ENCODE measurements at places on chromosomes 4 and X.

DNA sequence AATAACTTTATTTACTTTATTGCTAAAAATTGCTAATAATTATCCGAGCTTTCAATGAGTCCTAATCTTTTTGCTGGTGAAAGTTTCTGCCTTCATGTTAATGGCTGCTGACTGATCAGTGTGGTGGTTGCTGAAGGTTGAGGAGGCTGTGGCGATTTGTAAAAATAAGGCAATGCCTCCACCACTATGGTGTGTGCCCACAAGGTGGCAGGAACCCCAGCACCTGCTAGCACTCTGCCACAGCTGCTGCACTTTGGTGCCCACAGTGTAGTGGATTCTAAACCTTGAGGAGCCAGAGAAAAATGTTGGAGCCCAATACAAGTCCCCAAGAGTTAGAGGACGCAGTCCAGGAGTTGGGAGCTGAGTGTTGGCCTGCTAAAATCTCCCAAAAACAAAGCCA lies 1237.1 kb downstream of the PCDH19 start:
- DNase-seq = no peak

DNA sequence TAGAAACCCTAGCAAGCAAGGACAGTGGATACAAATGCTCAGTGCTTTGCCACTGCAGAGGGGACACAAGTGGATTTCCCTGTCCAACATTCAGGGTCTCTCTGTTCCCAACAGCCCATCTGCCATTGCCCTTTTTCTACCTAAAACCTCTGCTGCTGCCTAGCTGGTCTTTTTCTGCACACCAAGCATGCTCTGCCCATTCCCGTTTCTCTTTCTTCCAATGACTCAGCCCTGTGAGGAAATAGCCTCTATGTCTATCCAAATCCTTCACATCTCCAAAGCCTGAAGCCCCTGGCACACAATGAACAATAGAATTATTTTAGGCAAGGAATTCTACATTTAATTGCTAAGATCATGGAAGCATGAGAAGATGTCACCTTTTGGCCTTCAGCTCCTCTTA lies 5.7 kb upstream of the AMELX start:
- DNase-seq = no peak

DNA sequence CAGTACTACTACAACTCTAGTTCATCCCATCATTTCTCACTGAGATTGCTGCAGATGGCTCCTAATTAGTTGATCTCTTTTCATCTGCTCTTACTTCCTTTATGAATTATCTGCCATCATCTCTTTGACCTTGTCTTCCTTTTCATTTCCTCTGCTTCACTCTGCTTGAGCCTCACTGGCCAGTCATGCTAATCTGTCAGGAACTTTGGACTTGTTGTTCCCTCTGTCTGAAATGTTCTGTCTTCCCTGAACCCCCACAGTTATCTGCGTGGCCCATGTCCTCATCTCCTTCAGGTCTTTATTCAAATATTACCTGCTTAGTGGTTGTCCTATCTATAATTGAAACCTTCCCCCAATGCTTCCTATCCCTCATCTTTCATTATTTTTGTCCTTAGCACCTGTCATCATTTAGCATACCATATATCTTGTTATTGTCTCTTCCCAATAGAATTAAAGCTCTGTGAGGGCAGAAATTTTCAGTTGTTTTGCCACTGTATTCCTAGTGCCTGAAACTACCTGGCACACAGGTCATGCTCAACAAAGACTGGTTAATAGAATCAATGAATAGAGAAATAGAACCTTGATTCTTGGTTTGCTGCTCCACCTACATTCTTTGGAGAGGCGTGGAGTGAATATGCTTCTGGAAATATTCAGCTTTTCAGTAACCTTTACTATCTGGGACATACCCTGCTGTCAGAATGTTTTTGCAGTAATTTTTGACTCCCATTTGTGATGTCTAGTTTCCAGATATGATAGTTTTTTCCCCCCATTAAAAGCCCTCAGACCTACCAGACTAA lies 5.0 kb downstream of the SLC4A4 start:
- DNase-seq = no peak

DNA sequence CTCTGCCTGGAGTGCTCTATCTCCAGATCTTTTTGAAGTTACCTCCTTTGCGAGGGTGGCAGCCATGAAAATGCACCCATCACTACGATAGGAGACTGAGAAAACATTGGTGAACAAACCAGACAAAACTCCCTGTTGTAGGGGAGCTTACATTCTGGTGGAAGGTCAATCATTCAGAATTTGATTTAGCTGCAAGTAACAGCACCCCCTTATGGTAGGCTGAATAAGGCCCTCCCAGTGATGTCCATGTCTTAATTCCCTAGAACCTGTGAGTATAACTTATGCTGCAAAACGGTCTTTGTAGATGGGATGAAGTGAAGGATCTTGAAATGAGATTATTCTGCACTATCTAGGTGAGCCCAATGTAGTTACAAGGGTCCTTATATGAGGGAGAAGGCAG lies 5.6 kb upstream of the TEC start:
- no peak for DNase-seq

- DNase-seq = no peak
These were observed 9.0 kb upstream of the TSPYL2 start for GRCh38 chrX:53073115-53073586.

GRCh38 chrX:143306991-143307937 lies 210.0 kb downstream of the SPANXN3 start:
- no peak for DNase-seq

DNA sequence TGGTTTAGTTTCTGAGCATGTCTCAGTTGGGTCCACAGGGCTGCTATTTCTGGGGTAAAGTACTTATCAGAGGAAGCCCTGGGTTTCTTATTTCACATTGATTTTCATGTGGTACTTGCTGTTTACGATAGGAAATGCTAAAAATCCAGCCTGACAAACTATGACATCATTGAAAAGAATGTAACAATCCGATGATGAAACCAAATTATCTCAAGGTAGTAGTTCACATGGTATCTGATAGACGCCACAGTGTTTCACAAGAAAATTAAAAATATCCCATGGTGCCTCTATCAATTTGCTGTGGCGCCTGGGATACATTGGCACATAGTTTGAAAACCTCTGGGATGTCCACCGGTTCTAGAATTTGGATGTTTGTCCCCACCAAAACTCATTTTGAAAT lies 418.9 kb upstream of the RPS6KA3 start:
- no peak for DNase-seq

DNA sequence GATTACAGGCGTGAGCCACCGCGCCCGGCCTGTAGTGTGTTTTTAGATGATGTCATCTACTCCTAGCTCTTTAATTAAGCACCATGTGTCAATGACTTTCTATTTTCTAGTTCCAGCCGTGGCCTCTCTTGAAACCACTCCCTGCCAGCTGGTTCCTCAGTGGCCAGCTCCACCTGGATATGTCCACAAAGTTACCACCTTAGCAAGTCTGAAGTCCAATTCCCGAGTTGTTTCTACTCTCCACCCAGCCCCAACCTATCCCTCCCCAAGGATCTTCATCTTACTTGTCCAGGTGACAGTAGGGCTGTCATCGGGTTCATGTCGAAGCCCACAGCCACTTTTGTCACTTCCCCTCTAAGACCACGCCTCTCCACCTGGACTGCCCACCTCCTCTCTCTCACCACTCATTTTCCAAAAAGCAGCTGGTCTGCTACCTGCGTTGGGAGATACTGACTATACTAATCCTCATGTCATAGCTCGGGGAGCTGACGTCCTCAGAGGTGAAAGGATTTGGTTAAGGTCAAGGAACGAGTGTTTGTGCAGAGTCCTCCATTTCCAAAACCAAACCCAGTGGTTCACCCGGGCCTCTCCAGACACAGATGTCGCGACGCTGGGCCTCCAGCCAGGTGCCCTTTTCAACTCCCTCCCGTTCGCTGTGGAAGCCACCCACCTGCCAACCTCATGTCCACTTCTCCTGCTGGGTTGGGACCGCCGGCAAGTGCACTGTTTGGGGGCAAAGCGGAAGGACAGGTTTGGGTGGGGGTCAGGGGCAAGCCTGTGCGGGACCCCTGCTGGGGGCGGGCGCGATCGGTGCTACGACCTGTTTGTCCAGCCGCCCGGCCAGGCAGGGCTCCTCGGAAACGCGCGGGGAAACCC lies 704 bp downstream of the FAM3A start:
- DNase-seq = no peak

DNA sequence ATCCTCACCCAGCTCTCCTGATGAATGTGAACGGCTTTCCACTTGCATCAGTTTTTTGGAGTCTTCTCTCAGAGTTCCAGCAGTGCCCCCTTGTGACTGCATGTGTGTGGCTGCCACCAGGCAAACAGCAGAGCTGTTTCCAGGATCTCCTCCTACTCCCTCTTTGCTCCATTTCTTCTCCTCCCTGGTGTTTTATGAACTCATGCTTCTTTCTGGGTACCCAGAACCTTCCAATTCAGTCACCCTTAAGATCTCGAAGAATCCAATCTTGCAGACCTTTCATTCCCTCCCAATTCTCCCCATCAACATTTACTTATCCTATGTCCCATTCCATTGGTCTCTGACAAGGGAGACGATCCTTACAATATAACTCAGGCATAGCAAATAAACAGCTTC lies 6.8 kb upstream of the TCEANC start:
- no peak for DNase-seq

DNA sequence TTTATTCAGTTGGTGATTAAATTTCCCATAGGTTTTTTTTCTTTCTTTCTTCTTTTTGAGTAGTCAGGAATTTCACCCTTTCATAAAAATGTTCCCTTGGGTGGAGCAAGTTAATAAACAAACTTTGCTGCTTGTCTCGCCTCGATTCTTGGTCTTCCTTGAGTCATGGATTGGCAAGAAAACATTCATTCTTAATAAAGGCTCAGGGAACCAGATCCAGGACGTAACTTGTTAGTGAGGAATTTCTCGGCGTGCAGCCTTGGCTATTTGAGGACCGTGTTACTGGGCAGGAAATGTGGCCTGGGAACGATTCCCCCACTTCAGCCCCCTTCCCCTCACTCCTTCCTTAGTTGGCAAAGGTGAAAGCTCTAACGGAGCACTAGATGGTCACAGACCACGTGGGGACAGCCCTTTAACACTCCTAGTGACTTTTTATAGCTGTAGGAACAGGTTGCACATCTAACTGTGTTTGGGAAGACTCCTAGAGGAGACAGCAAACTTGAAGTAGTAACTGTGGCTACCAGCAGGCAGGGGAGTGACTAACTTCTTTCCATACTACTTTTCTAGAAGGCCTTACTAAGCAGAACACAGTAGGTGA lies 106.8 kb downstream of the UCHL1 start:
- no peak for DNase-seq

DNA sequence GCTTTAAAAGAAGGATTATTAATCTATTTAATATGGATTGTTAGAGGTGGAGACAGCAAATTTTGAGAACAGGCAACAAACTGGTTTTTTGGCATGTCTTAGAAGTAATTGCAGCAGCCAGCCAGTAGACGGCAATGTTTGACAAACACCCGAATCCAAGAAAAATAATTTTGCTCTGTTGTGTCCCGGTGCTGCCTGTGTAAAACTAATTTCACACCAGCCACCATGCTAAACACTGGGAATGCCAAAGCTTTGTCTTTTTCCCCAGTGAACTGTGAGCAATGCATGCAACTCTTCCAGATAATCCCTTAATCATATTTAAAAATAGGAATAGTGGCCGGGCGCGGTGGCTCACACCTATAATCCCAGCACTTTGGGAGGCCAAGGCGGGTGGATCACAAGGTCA lies 25.9 kb downstream of the SMIM31 start:
- DNase-seq = no peak

- DNase-seq = no peak
These were observed 114.2 kb upstream of the FAT4 start for GRCh38 chr4:125200556-125200955.

DNA sequence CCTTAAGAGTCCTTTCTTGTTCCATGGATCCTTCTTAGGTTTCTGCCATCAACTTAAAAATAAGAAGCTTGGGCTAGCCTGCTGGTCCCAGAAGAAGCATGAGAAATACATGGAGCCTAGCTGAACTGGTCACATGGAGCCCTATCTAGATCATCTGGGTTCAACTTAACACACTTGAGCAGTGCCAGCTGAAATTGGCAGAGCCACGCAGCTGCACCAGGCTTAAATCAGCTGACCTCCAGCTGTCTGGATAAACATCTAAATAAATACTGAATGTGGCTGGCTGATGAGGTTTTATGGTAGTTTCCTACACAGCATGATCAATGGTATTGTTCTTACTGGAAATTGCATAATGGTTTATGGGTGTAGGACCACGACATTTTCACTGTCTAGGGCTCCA lies 598.4 kb upstream of the FAM241A start:
- no peak for DNase-seq

DNA sequence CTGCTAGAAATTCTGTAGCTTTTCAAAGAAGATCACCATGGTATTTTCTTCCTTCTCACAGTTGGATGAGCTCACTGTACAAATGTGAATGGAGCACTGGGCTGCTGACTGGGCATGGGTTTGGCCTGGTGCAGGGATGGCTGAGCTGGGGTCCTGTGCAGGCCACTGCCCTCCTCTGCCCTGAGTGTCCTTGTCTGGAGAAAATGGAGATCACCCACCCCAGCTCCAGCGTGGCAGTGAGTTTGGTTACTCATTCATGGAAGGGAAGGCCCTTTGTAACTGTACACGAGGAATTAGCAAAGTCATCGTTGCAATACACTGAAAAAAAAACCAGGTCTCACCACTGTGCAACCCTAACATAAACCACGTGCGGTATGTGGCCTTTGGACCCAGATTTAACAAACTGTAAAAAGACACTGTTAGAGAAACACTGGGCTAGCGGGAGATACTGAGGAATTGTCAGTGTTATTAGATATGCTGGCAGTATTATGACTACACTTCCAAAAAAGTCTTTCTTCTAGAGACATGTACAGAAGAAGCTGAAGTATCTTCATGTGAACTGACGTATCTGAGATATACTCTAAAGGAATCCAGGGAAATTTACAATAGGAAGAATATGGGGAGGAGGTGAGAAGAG lies 16.1 kb upstream of the TBC1D14 start:
- DNase-seq = no peak

DNA sequence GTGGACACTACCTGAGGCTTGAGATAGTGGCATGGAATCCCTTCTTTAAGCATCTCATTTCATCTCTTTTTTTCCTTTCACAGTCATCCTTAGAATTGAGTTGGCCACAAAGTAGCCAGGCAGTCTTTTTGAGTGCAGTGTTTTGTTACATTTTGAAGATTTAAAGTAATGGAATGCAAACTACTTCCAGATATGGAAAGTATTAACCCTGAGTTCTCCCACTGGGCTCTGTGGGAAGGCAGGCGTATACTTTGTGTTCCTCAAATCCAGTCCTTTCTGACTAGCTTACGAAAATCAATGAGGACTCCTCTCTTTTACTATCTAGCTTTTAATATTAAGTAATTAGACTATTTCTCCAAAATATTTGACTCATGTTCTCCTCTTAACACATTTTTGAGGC lies 29.9 kb downstream of the PCDH10 start:
- DNase-seq = no peak

GRCh38 chr4:181143250-181143854 lies 1099.8 kb upstream of the TENM3 start:
- no peak for DNase-seq

DNA sequence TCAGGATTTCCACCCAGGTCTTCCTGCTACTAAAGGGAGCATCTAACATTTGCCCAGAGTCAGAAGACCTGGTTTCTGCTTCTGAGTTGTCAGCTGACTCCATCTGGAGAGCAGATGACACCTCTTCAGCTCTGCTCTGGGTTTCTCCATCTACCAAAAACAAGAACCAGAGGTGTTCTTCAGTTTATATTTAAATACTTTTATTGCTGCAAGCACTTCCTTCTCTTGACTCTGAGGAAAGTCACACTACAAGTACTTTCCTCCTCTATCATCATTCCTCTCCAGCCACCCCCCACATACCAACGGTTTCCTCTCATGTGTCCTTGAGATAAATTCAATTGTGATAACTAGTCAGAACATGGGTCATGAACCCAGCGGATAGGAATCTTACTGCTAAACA lies 88.4 kb downstream of the PPP3CA start:
- no peak for DNase-seq

Data from vagina (tissue), 2 donors.